EL (cell line): ENCODE measurements at places on chromosomes 11 and 22.

DNA sequence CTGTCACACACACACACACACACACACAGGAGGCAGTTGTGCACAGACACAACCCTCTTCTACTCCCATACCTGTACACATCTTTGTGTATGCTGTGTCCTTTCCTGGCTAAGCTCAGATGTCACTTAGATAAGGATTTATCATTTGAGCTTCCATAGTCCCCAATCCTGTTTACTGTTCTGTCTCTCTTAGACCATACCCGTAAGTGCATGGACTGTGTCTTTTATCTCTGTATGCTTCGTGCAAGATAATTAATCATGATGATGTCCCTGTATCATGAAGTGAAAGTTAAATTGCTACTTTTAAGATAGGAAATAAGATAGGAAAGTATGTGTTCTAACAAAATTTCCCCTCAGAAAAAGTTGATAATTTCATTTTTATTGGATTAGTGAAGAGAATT is 30.3 kb downstream of the PRMT3 start:
- DNase-seq: no peak

GRCh38 chr22:22111983-22112382 is 129.4 kb upstream of the TOP3B start:
- DNase-seq: no peak

GRCh38 chr11:68841718-68842426 is at the start of gene CPT1A:
Gene CPT1A (minus strand): TSS chr11:68841916. CDS start chr11:68815474, 26,442 bp downstream.
- DNase-seq: peak; percentile 73

GRCh38 chr22:47164514-47165337 is 402.3 kb downstream of the TBC1D22A start:
- DNase-seq: no peak

GRCh38 chr22:24106385-24107381 is 74.6 kb upstream of the SUSD2 start:
- DNase-seq: no peak

GRCh38 chr11:75964071-75964470 is 149.1 kb downstream of the UVRAG start:
- no peak for DNase-seq

DNA sequence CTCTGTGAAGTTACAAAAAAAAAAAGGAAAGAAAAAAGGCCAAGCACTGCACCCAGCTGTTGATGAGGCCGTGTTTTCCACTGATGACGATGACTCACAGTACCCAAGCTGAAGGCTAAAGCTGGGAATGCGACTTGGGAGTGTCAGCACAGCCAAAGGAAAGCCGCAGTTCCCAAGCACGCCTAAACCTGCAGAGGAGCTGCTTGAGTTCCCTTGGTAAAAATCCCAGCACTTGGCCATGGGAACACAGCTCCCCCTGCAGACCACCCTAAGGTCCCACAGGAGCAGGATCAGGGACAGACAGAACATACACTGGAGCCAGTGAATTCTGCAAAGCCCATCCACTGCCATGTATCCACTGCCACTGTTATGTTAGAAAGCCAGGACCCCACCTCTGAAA is 39.9 kb downstream of the SERGEF start:
- peak; percentile 83 for DNase-seq

DNA sequence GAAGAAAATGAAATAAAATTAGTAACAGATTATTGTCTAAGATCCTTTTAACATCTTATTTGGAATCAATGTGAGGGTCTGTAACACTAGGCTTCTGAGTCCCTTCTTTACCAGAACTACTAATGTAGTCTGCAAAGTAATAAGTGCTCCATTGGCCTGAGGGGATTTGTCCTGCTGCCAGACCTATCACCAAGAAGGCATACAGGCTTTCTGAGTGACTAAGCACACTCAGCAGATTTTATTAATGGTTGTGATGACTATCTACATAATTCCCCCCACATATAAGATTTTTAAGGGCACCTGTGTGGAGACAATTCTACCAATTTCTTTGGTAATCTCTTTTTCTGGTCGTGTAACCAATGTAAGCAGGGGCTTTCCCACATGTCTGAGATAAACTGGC is 365.0 kb upstream of the FAT3 start:
- DNase-seq: peak; percentile 18

GRCh38 chr11:11545285-11546275 is 76.2 kb downstream of the GALNT18 start:
- DNase-seq: no peak

DNA sequence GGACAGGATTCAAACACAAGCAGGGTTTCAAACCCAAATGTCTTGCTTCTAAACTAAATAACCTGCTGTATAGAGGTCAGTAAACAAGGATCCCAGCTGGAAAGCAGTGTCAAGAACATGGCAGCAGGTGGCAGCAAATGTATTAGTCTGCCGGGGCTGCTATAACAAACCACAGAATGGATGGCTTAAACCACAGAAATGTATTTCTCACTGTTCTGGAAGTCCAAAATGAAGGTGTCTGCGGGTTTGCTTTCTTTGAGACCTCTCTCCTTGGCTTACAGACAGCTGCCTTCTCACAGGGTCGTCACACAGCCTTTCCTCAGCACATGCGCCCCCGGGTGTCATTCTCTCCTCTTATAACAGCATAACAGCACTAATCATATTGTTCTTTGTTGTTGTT is 65.1 kb upstream of the LRRC55 start:
- DNase-seq: peak; percentile 68

DNA sequence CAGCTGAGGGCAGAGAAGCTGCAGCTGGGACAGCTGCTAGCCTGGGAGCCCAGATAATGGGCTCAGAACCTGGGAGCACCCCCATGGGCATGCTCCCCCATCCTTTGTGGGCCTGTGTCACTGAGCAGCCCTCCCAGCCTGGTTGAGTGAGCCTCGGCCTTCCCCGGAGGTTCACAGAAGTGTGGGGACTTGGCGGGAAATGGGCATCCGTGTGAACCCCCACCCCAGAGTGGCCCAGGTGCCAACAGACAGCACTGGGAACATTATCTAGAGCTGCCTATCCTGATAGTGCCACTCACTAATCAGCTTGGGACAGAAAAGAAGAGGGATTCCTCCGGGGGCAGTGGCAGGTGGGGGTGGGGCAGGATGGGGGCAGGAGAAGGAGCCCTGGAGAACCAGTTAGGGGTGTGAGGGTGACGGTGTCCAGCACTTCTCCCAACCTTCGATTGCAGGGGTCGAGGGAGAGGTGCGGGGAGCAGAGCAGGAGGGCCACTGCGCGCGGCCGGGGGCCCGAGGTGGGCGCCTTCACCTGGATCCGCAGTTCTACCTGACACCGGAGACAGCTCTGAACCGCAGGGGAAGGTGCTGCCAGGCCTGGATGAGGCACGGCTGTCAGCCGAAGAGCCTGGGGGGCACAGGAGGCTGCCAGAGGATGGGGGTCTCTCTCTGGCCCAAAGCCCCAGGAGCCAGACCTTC is 33.1 kb downstream of the FLRT1 start:
- no peak for DNase-seq

DNA sequence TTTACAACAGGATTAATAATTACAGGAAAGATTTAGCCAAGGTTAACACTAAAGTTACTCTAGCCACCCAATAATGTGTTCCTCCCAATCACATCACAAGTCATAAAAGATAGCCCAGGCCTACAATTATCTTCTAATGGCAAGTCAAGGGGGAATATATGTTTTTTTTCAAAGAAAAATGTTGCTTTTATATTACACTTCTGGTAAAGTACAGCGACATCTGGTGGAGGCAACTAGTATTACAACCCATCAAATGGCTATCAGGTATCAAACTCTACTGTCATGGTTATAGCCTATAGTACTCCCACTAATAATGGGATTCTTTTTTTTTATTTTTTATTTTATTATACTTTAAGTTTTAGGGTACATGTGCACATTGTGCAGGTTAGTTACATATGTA is 71.8 kb downstream of the XRRA1 start:
- no peak for DNase-seq

DNA sequence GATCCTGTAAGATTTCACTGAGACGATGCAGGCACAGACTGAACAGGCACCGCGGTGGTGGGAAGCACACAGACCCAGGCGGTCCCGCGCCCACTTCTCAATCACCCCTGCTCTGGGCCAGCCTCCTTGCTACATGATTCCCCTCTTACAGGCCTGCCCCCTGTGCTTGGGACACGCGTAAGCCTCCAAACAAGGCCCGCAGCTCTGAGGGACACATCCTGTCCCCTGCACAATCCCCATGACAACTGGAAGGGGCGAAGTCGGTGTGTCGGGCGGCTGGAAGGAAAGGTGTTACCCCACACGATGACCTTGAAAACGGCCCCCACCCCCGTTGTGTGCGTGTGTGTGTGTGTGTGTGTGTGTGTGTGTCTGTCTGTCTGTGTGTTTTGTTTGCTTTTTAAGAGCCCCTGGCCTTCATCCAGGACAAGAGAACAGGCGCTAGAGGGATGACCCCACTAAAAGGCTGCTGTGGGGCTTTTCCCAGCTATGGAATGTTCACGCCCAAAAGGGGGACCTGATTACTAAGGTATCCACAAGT is 13.1 kb downstream of the CELSR1 start:
- no peak for DNase-seq

GRCh38 chr11:85751724-85752123 is 59.2 kb downstream of the SYTL2 start:
- DNase-seq: peak; percentile 55

DNA sequence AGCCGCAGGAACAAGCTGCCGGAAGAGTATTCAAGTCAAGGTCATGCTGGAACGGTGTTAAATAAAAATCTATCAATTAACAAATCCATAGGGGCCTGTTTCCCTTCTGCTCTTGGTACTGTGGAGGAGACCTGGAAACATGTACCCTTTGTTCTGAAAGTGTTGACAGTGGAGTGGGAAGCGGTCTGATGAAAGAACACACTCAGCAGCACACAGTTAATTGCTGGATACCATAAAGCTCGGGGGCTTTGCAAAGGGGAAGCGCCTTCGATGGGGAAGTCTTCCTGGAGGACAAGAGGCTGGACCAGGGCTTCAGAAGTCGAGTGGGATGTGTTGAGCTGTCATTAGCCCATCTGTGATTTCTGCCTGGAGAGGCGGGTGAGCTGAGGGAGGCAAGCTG is 112.5 kb upstream of the CLPB start:
- no peak for DNase-seq

DNA sequence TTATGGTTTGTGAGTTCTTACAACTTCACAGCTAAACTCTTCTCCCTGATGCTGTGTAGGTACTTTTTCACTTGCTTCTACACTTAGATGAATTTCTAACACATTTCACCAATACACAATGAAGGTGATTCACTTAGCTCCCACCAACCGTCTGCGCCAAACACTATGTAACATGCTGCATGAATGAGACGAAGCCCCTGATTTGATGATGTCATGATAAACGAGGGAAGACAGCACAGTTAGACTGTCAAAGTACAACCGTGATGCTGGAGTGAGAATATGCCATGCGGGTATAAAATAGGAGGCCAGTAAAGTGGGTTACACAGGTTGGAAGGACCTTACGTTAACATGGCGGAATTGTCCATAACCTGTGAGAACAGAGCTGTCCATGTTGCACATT is 100.8 kb downstream of the KCNA4 start:
- no peak for DNase-seq

GRCh38 chr11:123458501-123458900 is 28.4 kb downstream of the GRAMD1B start:
- peak; percentile 12 for DNase-seq

- no peak for DNase-seq
Observed at GRCh38 chr11:134543645-134544044, 131.6 kb upstream of the B3GAT1 start.

GRCh38 chr11:64207256-64208085 is 950 bp downstream of the FERMT3 start:
- peak; percentile 81 for DNase-seq

- DNase-seq: no peak
Observed at GRCh38 chr22:37917874-37918548, 11.9 kb downstream of the MICALL1 start.
